ENCODE measurements at places on chromosomes 4 and X.

DNA sequence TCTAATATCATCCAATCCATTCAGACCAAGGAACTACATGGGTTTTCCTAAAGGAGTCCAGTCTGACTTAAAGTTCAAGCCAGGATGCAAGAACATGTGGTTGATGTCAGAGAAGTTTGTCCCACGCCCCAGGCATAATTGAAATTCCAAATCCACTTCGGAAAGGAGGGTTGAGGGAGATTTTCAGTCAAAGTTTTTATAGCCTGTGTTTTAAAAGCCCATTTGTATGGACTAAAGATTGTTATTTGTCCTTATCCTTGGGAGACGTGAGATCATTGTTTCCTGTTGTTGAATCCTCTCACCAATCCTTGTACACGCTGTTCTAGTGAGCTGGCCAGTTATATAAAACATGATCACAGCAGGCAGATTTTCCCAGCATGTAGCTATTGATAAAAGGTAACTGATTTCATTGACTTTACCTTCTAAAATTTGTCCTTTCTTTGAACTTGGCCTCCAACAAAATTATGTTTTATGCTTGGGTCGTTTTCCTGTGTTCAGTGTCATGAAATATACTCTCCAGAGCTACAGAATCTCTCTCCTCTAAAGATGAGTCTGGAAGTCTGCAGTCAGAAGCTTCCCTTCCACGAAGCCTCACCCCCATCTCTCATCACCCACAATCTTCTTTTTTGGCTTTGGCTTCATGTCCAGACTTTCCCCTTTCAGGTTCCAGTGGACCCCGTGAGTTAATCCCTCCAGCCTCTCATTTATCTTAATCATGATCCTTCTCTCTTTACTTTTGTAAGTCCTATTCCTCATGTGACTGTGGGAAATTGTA is 92.9 kb downstream of the ATP10D start:
- DNase-seq: no peak

GRCh38 chr4:62709618-62710252 is 1509.6 kb downstream of the ADGRL3 start:
- peak; percentile 9 for DNase-seq

GRCh38 chr4:75025431-75025830 is 92.5 kb downstream of the PARM1 start:
- DNase-seq: no peak

DNA sequence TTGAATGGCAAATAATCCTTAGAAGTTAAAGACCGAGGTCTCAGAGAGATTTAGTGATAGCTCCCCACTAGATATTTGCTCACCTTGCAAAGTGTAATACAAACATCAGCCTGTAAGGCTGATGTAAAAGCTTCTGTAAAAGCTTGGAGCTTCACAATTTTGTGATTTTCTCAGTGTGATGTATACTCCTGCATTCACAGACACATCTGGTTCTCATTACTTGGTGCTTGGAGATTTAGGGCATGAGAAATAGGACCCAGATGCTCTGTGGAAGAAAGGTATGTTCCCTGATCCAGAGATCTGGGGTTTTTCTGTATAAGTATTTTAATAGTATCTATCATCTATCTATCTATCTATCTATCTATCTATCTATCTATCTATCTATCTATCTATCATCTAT is 1664.3 kb downstream of the C4orf33 start:
- DNase-seq: no peak

DNA sequence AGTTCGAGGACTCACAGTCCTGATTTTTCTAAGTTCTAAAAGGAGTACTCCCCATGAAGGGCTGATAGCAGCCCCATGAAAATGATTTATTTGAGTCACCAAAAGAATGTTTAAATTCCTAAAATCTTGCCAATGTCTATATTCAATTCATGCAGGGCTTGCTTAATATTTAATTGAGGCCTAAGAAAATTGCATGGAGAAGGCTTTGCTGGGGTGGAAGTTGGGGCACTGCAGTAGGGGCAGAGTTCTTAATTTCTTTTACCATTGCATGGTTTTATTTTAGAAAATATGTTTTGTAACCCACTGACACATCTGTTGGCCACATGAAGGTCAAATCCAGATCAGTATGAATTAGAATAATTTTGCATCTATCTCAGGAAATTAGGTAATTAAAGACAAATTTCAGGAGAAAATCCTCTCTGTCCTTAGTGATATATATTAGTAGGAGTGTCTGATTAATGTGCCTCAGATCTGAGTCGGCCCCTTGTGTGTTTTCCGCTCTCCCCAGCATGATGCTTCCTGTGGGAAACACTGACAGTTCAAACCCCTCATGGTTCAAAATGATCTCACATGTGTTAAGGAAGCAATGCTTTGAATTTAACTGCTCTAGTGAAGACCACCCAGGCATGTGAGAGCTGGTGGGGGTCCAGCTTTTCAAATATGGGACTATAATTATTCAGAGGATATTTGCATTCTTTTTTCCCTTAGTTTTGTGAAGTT is 54.0 kb upstream of the EGFL6 start:
- DNase-seq: no peak

- DNase-seq: no peak
Observed at GRCh38 chr4:41209187-41209586, 5.2 kb downstream of the APBB2 start.

DNA sequence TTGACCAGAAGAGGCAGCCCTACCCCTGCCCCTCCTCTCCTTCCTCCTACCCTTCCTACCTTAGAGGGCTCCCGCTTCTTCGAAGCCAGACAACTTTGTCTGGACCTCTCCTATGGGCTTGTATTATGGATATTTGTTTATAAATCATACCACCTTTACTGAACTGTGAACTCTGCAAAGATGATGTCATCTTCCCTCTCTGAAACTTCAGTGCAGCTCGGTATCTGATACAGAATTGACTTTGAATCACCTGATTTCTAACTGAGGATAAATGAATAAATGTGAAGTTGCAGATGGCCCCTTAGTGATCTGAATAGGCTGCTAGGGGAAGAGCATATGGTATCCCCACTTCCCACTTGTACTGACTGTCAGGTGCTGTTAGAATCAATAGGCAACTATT is 1.1 kb upstream of the OTC start:
- DNase-seq: no peak

DNA sequence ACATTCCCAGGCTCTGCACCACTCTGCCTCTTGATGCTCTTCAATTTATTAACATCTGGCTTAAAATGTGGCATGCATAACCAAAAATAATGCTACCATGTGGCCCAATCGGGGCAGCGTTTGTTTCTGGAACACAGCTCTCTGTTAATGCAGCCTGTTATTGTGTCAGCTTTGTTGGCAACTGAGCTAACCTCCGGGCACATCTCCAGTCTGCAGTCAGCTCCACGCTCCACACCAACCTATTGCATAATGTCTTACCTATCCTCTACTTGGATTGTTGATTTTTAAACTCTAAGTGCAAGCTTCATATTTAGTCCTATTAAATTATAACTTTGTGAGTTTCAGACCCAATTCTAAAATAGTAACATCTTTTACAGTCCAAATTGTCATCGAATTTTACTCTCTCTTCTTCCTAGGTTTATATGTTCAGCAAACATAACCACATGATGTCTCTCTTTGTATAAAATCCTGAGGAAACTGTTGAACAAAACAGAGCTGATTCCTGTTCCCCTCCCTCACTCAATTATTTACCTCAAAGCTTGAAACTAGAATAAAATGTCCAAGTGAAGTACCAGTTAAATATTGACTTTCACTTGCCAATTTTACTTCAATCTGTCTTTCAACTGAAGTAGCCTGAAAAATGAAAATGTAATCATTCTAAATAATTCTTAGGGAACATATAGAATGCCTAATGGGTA is 92.2 kb upstream of the RAPGEF2 start:
- no peak for DNase-seq

GRCh38 chr4:108833046-108833445 is 70.2 kb upstream of the ETNPPL start:
- DNase-seq: no peak

- no peak for DNase-seq
Observed at GRCh38 chr4:3387154-3387942, 54.4 kb upstream of the HGFAC start.

DNA sequence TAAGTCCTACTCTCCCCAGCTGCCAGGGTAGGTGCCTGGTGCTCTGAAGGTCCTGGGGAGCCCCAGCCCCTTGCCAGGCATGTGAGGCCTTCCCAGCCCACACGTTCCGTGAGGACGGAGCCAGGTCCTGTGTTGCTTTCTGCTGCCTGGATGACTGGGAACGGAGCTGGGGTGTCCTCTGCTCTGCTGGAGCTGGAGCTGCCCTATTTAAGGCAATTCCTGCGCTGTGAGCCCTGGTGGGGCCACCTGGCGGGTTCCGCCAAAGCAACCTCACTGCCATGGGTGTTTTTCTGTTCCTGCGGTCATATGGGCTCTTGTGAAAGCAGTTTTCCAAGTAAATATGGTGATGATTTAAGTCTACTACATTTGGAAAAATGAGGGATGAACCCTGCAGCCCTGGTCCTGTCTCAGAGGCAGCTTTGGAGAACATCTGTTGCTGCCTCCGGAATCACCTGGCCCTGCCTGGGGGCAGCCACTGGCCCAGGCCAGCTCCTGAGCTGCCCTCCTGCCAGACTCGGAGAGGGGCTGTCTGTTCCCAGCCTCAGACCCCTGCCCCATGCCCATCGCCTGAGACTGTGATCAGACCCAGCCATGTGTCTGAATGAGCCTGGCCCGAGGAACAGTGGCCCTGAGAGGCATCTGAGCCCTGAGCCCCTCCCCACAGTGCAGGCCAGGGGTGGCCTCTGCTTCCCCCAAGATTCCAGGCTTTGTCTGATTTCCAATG is 33.2 kb downstream of the FGFRL1 start:
- no peak for DNase-seq

GRCh38 chr4:105170711-105171110 is 24.0 kb downstream of the TET2 start:
- DNase-seq: no peak

- DNase-seq: no peak
Observed at GRCh38 chrX:48998391-48998790, 3.7 kb downstream of the GRIPAP1 start.

- DNase-seq: no peak
Observed at GRCh38 chr4:149595500-149595899, 220.1 kb downstream of the IQCM start.

All from KG1 (cell line).